Left ventricle myocardium inferior (tissue), 1 donor: ENCODE measurements at places on chromosomes 11 and 22. TPM values are rescaled to one million over a fixed set of nuclear protein-coding genes. Genes with fewer than 3 reads are reported as not detected.

GRCh38 chr11:108914981-108915380 is 250.1 kb downstream of the DDX10 start:
- H3K4me1 ChIP-seq = peaks cover 14% of the 10 kb centered on the region
- no peak for DNase-seq
- H3K27me3 ChIP-seq = no peaks in the 10 kb centered on the region
- no peak overlapping the region for H3K4me3 ChIP-seq
- H3K27ac ChIP-seq = no peak overlapping the region

- no peak overlapping the region for H3K4me3 ChIP-seq
- H3K27me3 ChIP-seq = peaks cover 44% of the 10 kb centered on the region
- no peak overlapping the region for H3K27ac ChIP-seq
- peaks cover 22% of the 10 kb centered on the region for H3K4me1 ChIP-seq
- DNase-seq = no peak
- H3K36me3 ChIP-seq = no peaks in the 10 kb centered on the region
These were observed 3.0 kb upstream of the NRGN start for GRCh38 chr11:124736736-124737135.

DNA sequence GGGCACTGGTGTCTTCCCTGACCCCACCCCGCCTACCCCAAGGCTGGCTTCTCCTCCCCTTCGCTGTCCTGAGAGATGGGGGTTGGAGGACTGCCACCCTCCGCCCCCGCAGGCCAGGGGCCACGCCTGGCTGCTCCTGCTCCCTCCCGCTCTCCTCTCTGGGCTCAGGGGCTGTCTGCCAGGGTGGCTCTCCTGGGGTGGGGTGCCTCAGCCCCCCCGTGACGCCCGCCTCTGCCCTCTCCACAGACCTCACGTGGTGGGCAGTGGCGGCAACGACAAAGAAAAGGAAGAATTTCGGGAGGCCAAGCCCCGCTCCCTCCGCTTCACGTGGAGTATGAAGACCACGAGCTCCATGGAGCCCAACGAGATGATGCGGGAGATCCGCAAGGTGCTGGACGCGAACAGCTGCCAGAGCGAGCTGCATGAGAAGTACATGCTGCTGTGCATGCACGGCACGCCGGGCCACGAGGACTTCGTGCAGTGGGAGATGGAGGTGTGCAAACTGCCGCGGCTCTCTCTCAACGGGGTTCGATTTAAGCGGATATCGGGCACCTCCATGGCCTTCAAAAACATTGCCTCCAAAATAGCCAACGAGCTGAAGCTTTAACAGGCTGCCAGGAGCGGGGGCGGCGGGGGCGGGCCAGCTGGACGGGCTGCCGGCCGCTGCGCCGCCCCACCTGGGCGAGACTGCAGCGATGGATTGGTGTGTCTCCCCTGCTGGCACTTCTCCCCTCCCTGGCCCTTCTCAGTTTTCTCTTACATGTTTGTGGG is 8.1 kb downstream of the RCOR2 start:
- peaks cover 40% of the 10 kb centered on the region for H3K4me1 ChIP-seq
- H3K36me3 ChIP-seq = peaks cover 53% of the 10 kb centered on the region
- H3K27ac ChIP-seq = no peak overlapping the region
- H3K4me3 ChIP-seq = no peak overlapping the region

DNA sequence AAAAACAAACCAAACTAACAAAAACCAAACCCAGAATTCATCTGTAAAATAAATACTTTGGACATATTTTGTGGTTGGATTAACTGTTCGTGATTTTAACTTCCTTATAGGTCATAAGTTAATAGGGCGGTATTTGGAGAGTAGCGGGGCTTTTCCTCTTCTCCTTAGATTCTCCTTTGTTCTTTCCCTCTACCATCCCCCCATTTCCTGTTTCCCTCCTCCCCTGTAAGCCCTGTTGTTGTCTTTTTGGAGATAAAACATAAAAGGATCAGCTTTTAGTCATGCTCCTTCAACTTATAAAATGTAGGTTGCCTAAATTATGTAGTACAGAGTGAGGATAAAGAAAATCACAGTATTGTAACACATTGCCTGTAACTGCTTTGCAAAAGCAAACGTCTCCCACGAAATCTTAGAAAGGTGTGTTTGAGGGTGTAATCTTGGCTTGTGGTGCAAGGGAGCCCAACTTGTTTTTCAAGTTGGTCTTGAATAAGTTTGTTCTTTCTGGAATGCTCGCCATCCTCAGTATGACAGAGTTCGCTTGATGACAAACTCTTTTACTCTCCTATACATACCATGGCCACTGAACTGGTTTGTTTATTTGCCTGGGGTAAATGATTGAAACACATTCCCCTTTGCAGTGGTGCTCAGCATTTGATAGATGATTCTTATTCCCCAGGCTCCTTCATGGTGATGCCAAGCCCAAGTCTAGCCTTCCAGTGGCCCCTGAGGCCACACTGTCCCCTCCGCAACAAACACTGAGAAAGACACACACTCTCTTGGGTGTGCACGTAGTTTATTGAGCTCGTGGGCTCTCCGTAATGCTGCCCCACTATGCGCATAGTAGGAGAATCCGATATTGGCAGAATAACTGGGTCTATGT is 49.4 kb downstream of the TEAD1 start:
- no peaks in the 10 kb centered on the region for H3K27me3 ChIP-seq
- no peaks in the 10 kb centered on the region for H3K36me3 ChIP-seq
- H3K27ac ChIP-seq = peak overlapping the region; percentile 41
- H3K4me1 ChIP-seq = peaks cover 96% of the 10 kb centered on the region

DNA sequence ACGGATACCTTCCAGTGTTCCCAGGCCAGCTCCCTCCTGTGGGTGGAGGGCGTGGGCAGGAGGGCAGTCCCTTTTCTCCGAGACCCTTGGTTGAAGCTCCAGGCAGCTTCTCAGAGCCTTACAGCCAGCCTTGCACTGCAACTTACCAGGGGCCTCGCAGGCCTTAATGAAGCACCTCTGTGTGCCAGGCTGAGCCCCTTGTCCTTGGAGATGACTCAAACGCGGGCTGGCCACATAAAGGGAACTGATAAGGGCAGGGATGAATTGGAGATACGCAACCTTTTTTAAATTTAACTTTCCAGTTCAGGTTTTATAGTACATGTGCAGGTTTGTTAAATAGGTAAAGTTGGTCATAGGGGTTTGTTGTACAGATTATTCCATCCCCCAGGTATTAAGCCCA is 72.7 kb downstream of the WNT7B start:
- H3K36me3 ChIP-seq = no peaks in the 10 kb centered on the region
- H3K4me1 ChIP-seq = peaks cover 14% of the 10 kb centered on the region
- DNase-seq = no peak
- no peak overlapping the region for H3K4me3 ChIP-seq

The SYT9 gene
- total RNA-seq = 0.08 TPM

The ACR gene
- total RNA-seq = 0.30 TPM

GRCh38 chr11:70122490-70123198 is 44.5 kb downstream of the ANO1 start:
- H3K27ac ChIP-seq = no peak overlapping the region
- no peak overlapping the region for H3K4me3 ChIP-seq
- DNase-seq = no peak
- peaks cover 13% of the 10 kb centered on the region for H3K27me3 ChIP-seq

DNA sequence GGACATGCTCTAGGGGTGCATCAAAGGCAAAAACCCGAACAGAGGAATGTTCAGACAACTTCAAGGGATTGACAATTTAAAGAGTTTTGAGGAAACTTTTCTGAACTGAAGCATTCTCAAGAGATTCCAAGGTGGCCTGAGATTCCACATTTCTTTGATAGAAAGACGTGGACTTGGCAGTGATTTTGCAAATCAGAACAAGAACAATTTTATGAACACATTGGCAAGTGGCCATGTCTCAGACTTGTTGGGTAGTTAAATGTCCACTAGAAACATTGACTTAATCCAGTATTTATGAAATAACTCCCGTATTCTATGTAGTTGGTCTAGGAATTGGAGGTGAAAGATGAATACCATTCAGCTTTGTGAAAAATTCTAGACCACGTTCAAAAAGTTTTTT is 13.8 kb downstream of the NCAM1 start:
- H3K27me3 ChIP-seq = no peaks in the 10 kb centered on the region
- no peak overlapping the region for H3K4me3 ChIP-seq
- DNase-seq = no peak
- no peak overlapping the region for H3K27ac ChIP-seq

DNA sequence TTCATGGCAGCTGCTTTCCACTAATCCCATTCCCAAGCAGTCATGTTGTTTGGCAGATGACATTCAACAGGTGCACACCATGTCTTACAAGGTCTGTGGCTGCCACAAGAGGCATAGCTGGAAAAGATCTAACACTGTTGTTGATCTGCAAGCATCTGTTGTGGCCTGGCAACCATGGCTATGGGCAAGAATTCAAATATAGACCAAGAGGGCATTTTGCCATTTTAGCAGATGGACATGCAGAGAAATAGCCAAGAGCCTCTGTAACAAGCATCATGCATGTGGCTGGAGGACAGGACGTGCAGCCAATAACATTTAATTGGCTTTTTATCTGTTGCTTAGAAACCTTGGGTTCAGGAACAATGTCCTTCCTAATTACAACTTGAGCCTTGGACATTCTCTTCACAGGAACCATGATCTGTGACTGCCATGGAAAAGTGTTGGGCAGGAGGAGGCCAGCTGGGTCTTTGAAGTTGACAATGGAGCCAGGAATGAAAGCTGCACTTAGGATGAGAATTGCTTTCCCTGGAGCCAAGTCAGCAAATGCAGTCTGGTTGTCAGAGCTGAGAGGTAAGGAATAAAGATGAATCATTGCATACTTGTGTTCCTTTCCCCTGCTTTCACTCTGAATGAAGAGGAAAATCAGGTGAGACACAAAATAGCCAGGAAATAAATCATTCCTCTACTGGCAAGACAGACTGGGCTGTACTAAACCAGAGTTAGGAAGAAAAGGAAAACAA is 113.6 kb upstream of the ANO5 start:
- no peaks in the 10 kb centered on the region for H3K27me3 ChIP-seq
- no peak for DNase-seq
- no peak overlapping the region for H3K27ac ChIP-seq
- no peak overlapping the region for H3K4me3 ChIP-seq
- H3K36me3 ChIP-seq = no peaks in the 10 kb centered on the region

- H3K27ac ChIP-seq = no peak overlapping the region
- H3K36me3 ChIP-seq = peaks cover 3% of the 10 kb centered on the region
- DNase-seq = no peak
- H3K27me3 ChIP-seq = no peaks in the 10 kb centered on the region
- H3K4me1 ChIP-seq = peaks cover 4% of the 10 kb centered on the region
These were observed 104.6 kb upstream of the SORL1-AS1 start for GRCh38 chr11:121557348-121557747.

- no peak for DNase-seq
- H3K27me3 ChIP-seq = peaks cover 9% of the 10 kb centered on the region
- no peaks in the 10 kb centered on the region for H3K36me3 ChIP-seq
- no peak overlapping the region for H3K27ac ChIP-seq
- H3K4me1 ChIP-seq = peaks cover 9% of the 10 kb centered on the region
These were observed 107.0 kb downstream of the STIM1 start for GRCh38 chr11:3962406-3962840.

DNA sequence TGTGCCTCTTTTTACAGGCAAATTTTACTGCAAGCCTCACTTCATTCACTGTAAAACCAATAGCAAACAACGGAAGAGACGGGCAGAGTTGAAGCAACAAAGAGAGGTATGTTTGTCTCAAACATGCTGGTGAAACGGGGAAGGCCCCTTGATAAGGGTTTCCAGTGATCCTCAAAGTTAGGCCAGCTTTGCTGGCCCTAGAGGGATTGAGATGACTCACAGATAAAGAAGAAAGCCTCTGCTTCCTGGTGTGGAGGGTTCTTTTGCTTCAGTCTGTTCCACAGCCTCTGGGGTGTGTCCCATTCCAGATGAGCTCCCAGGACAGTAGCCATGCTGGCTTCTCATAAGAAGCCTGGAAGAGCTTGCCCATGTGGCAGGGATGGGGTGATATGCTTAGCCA is 118.9 kb upstream of the PARVA start:
- peaks cover 77% of the 10 kb centered on the region for H3K36me3 ChIP-seq
- H3K27me3 ChIP-seq = no peaks in the 10 kb centered on the region
- no peak for DNase-seq
- no peak overlapping the region for H3K27ac ChIP-seq
- H3K4me1 ChIP-seq = peaks cover 31% of the 10 kb centered on the region
- H3K4me3 ChIP-seq = no peak overlapping the region

GRCh38 chr11:120780239-120780638 is 243.7 kb upstream of the TBCEL start:
- peaks cover 67% of the 10 kb centered on the region for H3K27me3 ChIP-seq
- DNase-seq = no peak
- no peak overlapping the region for H3K27ac ChIP-seq
- H3K4me3 ChIP-seq = no peak overlapping the region

GRCh38 chr11:117316197-117316961 is at the start of gene BACE1:
BACE1 (minus strand) TSS chr11:117316256; CDS start chr11:117315795, 461 bp downstream.
- H3K4me1 ChIP-seq = peaks cover 29% of the 10 kb centered on the region
- peak; percentile 84 for DNase-seq

DNA sequence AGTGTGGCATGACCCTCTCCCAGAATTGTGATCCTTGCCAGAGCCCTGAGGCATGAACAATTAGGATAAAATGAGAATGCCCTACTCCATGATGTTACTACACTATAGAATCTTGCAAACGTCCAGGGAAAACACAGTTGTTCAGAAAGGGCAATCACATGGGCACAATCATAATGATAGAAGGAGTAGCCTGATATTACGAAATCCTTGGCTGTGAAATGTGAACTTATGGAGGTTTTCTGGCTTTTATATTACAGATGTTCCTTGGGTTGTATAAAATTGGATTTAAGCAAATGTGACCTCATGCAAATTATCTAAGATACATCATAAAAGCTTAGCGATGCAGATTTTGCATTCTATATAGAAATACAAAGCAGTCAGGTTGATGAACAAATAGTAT is 29.4 kb upstream of the TPH1 start:
- H3K4me1 ChIP-seq = no peaks in the 10 kb centered on the region
- no peak overlapping the region for H3K27ac ChIP-seq
- DNase-seq = no peak
- peaks cover 13% of the 10 kb centered on the region for H3K36me3 ChIP-seq
- no peaks in the 10 kb centered on the region for H3K27me3 ChIP-seq
- no peak overlapping the region for H3K4me3 ChIP-seq

DNA sequence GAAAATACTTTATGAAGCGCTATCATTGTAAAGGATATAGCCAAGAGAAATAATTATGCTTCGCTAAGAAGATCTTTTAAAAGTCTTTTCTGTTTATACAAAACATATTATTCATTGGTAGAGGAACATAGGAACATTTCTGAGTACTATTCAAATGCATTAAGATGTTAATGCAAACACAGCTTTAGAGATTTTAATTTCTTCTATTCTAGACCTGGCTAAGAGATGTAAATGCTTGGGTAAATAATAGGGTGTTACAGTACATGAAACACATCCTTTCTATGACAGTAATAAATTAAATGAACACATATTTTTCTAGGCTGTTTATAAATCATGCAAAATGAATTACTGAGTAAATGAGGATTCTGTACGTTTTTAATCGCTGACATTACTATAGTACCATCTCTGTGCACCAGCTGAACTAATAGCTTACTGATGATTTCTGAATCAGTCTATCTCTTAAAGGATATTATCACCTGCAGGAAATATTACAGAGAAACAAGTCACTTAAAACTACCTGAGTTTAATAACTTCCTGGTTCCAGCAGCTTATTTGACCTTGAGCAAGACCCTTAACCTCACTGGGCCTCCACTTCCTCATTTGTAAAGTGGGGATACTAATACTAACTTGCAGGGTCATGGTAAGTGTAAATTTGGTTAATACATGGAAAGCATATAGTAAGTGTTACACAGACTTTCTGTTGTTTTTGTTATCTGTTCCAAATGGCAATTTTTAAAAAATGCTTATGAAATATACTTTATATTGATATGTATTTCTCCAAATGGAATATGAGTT is 344.9 kb downstream of the DYNC2H1 start:
- H3K27me3 ChIP-seq = no peaks in the 10 kb centered on the region
- H3K36me3 ChIP-seq = no peaks in the 10 kb centered on the region
- no peak for DNase-seq
- no peaks in the 10 kb centered on the region for H3K4me1 ChIP-seq
- no peak overlapping the region for H3K4me3 ChIP-seq
- no peak overlapping the region for H3K27ac ChIP-seq
